Central memory CD4-positive, alpha-beta T cell (primary cell): ENCODE measurements at places on chromosomes 6 and 20.

GRCh38 chr6:107319906-107320530, 139.3 kb downstream of the PDSS2 start:
- no peak for DNase-seq

DNA sequence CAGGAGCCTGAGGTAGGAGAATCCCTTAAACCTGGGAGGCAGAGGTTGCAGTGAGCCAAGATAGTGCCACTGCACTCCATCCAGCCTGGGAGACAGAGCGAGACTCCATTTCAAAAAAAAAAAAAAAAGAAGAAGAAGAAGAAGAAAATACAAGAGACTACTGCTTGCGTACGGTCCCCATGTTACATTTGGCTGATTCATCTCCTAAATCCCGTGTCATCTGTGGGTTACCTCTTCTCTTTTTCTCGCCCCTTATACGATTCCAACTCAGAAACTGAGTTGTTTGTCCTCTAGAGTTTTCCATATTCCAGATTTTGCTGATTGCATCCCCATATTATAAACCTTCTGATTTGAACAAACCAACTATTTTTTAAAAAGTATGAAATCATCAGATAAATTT, 62.4 kb upstream of the NELFCD start:
- no peak for DNase-seq

DNA sequence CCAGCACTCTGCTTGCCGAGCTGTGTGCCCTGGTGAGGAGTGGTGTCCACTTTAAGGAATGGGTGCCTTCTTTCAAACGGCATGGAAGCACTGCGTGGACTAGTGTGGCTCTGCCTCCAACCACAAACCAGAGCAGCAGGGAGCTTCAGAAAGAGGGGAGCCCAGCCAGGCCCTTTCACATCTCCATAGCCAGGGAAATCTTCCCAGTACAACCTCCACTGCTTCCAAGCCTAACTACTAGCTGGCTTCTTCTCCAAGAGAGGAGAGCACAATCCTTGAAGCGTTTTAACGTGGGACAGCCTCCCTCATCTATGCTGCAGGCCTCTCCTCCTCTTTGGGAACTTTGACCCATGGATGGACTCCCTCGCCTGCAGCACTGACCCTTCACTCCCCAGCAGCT, 26.7 kb downstream of the TNXB start:
- no peak for DNase-seq

GRCh38 chr6:155130161-155130853, 133.5 kb upstream of the CLDN20 start:
- no peak for DNase-seq

DNA sequence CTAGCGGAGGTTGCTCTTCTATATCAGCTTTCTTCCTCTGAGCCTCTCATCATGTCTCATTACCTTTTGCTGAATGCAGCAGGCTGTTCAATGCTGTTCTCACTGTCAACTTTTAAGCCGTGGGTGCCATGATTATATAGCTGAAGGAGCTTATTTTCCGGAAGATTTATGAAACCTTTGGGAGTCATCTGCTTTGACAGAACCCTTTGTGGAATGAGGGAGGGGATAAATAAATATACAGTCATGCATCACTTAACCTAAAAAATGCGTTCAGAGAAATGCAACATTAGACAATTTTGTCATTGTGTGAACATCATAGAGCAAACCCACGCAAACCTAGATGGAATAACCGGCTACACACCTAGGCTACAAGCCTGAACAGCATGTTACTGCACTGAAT, 102.2 kb upstream of the AKAP12 start:
- no peak for DNase-seq

DNA sequence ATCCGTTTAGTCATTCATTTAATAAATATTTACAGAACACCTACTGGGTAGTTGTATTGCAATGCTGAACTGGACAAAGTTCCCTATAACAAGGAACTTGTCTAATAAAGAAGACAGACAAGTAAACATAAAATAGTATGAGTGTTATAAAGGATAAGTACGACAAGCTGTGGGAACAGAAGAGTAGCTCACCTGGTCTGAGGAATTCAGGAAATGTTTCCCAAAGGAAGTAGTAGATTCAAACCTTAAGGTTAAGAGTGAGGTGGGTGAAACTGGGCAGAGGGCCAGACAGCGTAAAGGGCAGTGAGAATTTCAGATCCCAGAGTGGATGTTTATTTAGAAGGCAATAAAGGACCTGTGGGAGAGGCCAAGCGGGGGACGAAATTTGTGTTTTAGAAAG, 72.3 kb upstream of the CD2AP start:
- DNase-seq = no peak

DNA sequence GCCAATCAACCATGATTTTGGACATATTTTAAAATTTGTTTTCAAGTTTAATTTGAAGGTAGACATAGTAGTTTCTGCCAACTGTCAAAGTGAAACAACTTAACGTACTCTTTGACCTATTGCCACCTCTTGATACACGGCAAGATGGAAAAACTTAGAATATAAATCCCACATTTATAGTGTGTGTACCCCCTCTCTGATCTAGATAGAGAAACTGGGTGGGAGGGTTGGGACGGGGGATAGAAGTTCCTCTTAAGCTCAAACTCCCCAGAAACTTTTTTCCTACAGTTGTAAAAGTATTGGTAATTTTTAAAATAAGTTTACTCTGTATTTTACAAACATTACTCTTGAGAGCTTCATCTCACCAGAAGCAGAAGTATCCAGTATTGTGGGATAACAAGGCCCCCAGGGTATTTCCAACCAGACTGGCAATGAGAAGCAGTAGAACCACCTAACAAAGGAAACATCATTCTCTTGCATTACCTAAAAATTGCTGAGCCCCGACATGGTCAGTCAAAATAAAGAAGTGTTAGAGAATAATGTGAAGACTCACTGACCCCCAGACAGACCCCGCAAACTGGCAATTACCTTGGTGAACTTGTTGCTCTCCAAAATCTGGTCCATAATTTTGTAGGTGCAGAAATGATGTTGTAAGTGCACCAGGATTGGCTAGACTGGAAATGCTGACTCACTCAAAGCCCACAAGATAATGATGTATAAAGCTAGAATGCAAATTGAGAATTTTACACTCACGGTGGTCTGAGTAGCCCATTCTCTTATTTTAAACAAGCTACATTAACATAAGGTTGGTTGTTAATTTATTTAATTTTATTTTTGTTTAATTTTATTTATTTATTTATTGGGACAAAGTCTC, 74.7 kb upstream of the TNFAIP3 start:
- no peak for DNase-seq
